ENCODE measurements at places on chromosomes 2 and 18.

DNA sequence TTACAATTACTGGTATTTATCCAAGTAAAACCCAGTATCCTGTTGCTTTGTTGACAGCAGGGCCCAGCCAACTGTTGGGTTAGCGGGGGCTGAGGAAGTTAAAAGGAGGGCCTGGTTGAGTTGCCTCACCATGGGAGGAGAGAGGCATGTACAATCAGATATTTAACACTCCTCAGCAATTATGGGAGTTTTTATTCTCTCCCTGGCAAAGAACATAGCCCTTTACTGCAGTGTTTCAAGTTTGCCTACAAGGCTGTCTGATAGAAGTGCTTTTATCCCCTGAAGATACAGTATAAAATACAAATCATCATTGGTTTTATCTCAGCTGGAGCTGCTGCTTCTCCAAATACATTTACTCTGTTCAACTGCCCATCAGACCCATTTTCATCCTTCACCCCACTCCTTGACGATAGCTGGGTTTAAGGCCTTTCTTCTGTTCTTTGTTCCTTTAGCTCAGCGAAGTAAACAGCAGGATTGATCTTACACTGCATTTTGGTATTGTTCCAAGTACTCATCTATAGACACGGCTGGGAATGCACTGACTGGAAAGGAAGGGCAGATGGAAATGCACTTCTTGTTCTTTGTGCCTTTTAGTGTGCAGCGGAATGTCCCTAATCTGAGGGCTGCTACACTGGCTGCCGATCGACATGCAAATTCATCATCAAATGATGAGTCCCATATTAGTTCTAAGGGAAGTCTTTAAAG is 402.5 kb upstream of the SPRED2 start:
- no peak for DNase-seq

DNA sequence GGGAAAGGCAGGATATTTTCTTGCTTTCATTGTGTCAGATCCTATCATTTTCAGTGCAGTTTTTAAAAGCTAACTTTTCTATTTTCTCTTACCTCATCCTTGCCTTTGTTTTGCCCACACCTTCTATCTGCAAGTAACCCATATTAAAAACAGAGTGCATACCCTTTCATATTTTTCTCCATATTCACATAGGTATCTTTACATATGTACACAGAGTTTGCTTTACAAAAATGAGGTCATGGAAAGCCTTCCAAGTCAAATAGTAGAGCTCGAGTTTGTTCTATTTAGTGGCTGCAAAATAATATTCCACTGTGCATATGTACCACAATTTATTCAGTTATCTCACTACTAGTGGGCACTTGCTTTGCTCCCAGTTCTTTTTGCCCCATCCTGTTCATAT is 3.9 kb upstream of the DHRS9 start:
- DNase-seq: no peak

DNA sequence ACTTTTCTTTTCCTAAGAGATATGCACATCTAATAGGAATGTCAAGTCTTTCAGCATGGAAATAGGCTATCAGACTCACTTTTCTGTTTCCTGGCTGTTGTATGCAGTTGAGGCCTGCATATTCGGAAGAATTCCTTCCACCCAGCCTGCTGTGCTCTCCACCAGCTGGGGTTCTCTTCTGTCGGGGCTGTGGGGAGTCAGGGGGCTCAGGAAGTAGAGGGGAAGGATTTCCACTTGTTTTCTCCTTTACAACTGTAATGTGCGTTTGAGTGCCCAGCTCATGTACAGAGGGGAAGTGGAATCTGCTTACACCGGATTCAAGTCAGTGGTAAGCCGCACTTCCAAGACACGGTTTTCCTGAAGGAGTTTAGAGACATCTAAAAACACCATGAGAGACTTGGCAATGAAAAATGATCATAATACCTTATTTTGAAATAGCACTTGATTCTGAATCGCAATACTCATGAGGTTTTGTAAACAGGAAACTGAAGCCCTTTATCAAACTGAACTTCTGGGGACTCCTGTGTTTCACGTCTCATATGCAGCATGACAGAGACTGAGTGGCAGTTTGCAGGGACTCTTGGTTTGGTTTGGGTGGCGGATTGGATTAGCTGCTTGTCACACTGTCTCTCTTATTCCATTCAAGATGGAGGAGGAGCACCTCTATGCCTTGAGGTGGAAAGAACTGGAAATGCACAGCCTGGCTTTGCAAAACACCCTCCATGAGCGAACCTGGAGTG is 90.4 kb downstream of the MTCL1 start:
- DNase-seq: no peak

- no peak for DNase-seq
These were observed 55.7 kb downstream of the ZC3H8 start for GRCh38 chr2:112199188-112199587.

DNA sequence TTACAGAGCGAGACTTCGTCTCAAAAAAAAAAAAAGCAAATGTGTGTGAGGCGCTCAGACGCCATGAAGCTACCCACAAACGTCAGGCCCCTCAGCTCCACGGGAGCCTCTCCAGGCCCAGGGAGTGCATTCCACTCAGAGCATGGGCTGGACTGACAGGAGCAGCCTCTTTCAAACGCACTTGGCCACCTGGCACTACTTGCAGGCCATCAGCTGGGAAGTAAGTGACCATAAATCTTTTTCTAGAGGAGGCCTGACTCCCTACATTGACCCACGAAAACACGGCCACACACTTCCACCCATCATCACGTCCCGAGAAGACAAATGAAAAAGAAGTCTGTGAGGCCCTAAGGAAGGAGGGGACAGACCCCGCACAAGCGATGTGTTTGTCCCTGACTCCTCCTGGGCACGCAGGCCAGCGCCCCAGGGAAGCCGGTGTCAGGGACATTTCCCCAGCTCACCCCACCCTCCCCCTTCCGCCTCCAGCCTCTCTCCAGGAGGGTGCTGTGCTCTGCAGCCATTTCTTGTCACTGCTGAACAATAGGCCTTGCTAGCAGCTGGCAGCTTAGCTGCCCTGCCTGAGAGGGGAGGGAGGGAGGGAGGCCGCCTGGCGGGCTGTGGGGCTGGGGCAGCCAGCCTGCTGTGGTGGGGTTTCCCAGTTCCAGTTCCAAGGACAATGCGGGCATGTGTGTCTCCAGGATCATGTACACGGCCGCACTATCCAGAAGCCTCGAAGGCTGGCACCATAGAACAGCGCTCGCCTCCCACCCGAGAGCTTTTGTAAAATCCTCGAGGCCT is 26.6 kb downstream of the SERTAD2 start:
- no peak for DNase-seq

DNA sequence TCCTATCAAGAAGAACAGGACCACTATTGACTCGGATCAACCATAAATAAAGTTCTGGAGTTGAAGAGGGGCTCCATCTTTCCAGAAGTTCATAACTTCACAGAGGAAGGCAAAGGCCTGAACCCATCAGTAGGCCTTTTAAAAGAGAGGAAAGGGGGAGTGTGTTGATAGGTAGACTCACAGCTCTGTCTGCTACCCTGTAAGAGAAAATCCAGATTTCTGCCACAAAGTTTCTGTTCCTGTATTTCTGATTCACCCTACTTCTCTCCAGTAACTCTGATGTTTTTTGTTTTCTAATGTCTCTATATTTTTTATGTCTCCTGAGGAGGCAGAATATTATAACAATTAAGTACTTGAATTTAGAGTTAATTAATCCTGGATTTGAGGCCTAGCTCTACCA is 564.0 kb downstream of the TNS1 start:
- no peak for DNase-seq

DNA sequence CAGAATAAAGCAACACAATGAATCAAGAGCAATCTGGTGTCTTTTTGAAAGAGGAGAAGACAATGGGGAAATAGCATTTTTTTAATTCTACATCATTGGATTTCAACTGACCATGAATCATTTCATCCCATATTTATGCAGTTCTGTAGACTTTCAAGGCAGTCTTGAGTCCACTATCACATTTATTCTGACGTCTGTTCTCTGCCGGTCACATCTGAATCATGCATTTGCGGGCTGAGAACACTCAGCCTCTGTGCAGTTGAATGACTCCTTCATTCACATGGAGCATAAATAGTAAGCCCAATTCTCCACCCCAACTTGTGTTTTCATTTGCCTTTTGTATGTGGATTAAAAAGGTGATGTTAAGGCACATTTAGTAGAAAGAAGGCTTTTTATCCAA is 128.2 kb downstream of the AKAIN1 start:
- DNase-seq: no peak

- no peak for DNase-seq
These were observed 243.0 kb downstream of the RPRM start for GRCh38 chr2:153235516-153235915.

- no peak for DNase-seq
These were observed 18.6 kb downstream of the MBOAT2 start for GRCh38 chr2:8984855-8985254.

DNA sequence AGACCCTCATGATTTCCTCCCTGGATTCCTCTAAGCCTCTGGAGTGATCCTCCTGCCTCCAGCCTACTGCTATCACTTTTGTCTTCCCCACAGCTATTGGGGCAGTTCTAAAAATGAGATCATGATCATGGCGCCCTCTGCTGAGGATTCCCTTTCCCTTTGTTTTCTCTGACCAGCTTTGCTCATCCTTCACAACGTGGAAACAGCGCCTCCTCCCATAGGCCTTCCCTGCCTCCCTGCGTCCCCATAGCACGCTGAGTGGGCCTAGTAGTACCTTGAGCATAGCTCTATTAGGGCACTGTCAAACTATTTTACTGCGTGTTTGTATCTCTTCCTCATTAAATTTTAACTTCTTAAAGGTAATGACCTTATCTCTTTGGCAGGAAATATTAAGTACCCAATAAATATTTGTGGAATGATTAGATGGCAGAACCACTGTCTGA is 207.0 kb upstream of the FANCL start:
- peak; percentile 80 for DNase-seq

DNA sequence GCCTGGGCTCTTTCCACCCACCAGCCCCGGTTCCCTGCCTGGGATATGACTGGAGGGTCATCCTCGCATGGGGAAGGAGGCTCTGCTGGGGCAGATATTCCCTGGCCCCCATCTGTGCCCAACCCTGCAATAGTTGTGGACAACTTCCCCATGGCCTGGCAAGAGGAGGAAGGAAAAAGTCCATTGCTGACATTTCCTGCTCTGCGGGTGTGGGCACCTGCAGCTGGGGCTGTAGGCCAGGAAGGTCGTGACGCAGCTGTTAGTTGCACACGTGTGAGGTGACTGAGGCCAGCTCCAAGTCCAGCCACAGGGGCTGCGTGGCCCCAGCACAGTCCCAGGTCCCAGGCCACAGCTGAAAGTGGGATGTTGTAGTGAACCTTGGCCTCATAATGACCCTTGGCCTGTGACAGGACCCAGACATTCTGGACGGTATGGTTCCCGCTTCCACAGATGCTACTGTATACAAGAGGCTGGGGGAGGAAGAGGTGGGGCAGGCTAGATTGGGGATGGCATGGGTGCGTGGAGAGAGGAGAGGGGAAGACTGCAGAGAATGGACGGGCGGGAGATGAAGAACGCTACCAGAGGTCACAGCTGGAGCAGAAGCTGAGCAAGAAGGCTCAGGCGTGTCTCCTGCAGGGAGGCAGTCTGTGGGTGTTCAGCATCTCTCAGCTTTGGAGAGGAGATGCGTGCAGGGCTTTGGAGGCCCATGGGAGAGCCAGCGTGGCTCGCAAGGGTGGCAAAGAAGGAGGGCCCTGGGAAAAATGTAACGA is 22.1 kb downstream of the OTOF start:
- no peak for DNase-seq

- DNase-seq: no peak
These were observed 118.3 kb upstream of the DSEL start for GRCh38 chr18:67634631-67635338.

GRCh38 chr18:40866013-40866645 is 1088.9 kb upstream of the PIK3C3 start:
- DNase-seq: no peak

- no peak for DNase-seq
These were observed 28.5 kb downstream of the PIKFYVE start for GRCh38 chr2:208294482-208295024.

- no peak for DNase-seq
These were observed 27.7 kb downstream of the FAM110C start for GRCh38 chr2:18402-19271.

DNA sequence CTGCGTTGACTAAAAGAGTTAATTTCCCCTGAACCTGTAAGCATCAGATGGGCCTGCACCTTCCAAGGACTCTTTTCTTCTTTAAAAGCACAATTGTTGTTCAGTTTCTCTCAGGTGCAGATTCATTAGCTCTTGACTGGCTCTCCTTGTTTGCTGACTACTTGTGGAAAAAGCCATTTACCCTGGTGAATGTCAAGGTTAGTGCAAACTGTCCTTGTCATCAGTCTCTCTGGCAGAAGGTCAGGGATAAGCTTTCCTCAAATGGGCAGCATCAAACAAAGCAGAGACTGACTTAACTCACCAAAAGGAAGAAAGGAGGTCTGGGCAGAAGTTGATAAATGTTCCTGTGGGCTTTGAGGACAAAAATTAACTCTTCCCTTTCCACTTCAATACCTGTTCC is 922.7 kb downstream of the BCL11A start:
- no peak for DNase-seq

- DNase-seq: no peak
These were observed 69.1 kb downstream of the MBOAT2 start for GRCh38 chr2:8934338-8934737.

- no peak for DNase-seq
These were observed 42.7 kb upstream of the PHLPP1 start for GRCh38 chr18:62672600-62672999.

- DNase-seq: no peak
These were observed 432.7 kb upstream of the HNRNPA3 start for GRCh38 chr2:176779917-176780316.

- DNase-seq: no peak
These were observed 2.6 kb downstream of the INHA start for GRCh38 chr2:219574484-219575311.

- DNase-seq: peak; percentile 94
These were observed 8.6 kb upstream of the TMEM163 start for GRCh38 chr2:134727385-134727784.

DNA sequence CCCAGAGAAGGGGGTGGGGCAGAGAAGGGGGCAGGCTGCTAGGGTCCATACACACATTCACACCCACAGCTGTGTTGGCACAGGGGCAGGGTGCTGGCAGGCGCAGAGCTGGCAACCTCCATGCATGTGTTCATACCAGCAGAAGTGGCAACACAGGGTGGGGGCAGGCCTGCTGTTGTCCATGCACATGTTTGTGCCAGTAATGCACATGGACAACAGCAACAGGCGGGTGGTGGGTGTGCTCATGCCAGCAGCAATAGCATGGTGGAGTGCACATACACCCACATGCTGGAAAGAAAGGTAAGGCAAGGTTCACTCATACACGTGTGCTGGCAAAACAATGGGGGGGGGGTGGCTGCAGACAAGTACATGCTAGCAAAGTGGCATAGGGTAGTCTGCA is 54.7 kb downstream of the FBXO15 start:
- no peak for DNase-seq

- no peak for DNase-seq
These were observed 77.2 kb downstream of the PIGN start for GRCh38 chr18:62109676-62110075.

Measured in fibroblast of pulmonary artery (primary cell).